ENCODE measurements at places on chromosomes 3 and 15. TPM values are rescaled to one million over a fixed set of nuclear protein-coding genes. Genes with fewer than 3 reads are reported as not detected.

ARNT2 gene
- total RNA-seq: 8.1 TPM

SERPINI2 gene
- total RNA-seq: not detected

FBXL22 gene
- total RNA-seq: 10.1 TPM

DPPA4 gene
- not detected for total RNA-seq

SEMA5B gene
- total RNA-seq: 0.25 TPM

TGM5 gene
- 8.3 TPM for total RNA-seq

SAXO2 gene
- total RNA-seq: not detected

PLA2G4D gene
- 26.5 TPM for total RNA-seq

GRAMD1C gene
- total RNA-seq: 9.6 TPM

LRRC2 gene
- 2.0 TPM for total RNA-seq

STXBP5L gene
- 0.98 TPM for total RNA-seq

GLCE gene
- 16.5 TPM for total RNA-seq

CADM2 gene
- 3.7 TPM for total RNA-seq

SEMA3F gene
- 78.1 TPM for total RNA-seq

FANCD2OS gene
- not detected for total RNA-seq

SENP5 gene
- 50.6 TPM for total RNA-seq

DNA sequence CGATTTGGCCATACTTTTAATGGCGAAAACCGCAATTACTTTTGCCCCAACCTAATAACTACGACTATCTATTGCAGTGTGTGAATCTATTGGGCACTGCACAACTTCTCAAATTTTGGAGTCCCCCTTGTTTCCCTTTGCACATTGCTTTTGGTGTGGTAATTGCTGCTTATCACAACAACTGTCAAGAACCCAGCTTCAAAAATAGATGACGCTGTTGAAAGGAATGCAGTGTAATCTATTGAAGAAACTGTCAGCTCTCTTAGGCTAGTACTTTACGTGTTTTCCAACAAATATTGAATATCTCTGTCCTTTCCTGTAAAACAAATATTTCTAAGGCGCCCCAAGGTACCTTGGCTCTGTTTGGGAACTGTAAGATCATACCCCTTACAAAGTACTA is 222.8 kb upstream of the UBE2E2 start:
- no peak for DNase-seq

DNA sequence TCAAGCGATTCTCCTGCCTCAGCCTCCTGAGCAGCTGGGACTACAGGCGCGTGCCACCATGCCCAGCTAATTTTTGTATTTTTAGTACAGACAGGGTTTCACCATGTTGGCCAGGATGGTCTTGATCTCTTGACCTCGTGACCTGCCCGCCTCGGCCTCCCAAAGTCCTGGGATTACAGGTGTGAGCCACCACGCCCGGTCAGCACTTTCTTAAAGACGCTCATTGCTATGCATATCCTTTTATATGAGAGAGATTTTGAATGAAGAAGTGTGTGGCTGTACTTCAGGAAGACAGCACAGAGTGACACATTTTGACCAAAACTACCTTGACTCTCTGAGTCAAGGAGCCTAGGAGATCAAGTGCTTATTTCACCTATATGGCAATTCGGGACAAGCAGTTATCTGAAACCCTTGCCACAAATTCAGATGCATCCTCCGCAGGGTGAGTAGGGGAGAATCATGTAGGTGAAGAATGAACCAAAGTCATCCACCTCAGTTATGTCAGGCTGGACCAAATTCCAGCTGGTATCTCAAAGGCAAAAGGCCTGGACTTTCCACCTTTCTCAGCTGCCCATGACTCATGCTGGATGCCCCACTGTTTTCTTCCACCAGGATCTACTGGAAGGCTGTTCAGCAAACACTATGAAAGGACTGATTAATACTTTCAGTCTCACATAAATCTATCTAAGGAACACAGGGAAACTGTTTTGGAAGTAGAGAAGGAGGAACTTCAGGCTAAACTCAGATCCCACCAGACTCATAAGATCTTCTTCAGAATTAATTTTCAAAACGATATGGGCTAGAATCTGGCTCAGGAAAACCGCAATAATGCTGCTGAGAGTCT is 31.9 kb downstream of the SUSD5 start:
- DNase-seq: no peak

DNA sequence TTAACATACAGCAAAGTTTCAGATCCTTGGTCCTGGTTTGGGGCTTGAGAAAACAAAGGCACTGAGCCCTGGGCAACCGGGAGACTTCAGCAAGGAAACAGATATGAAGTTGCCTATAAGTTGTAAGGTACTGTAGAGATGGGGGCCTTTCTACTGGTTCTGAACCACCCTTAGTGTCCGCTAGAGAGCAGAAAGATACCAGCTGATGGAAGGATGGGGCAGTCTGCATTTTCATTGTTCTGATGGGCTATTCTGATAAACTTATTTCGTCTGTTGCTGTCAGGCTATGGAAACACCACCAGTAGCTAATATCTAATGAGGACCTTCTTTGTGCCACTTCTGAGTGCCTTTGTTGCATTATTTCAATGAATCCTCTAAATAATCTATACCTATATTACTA is 38.7 kb downstream of the FGD5 start:
- DNase-seq: no peak

DNA sequence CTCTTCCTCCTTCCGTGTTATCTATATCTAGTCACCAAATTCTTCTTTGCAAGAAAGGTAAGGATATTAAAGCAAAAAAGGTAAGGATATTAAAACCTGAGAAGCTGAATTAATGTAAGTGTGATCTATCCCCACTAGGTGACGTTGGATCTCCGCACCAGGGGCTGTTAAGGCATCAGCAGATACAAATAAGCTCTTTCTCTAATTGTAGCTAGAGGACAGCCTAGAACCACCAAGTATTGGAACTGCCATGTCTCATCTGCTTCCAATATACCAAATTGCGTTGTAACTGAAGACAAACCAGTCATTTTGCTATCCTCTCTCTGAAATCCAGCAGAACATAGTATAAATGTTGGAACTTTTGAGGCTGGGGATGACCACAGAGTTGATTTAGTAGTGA is 471.2 kb upstream of the TGFBR2 start:
- no peak for DNase-seq

DNA sequence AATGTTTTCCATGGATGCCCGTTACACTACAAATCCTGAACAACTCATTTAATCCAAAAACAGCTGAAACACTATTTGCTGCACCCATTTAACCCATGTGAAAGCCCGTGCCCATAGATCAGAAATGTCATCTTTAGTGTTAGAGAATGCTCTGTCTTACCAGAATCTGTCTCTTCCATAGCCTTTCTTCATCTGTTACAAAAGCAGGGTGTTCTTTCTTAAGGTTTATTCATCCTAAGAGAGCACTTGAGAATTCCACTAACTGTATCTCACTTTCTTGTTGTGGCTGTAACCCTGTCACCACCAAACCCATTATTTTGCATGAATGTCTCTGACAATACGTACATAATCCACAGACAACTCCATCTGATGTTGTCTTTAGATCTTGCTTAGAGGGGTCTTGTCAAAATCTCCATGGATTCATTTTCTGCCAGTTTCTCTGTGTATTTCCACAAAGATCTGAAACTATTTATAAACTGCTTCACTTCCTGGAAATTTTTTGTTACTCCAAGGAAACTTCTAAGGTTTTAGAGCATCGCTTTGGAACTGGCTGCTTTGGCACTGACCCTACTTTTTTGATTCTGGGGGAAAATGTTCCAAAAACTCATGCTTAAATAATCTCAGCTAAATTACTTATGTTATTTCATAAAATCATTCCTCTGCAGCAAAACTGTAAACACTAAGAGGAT is 167.8 kb upstream of the CCDC54 start:
- no peak for DNase-seq

DNA sequence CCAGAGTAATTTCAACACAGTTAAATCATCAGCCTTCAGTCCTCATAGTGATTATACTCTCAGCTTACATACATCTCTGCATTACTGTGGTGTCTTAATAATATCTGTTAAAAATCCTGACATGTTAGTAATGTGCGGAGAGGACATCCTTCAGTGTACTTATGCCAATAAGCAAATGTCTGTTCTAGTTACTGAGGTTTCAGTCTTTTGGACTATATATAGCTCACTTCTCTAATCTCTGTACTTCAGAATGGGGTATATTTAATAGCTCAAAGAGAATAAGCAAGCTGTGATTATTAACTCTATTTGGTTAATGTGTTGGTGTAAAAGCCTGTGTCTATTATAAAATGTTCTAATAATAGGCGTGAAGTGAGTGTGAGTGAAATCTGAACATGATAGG is 28.9 kb upstream of the OSTN start:
- no peak for DNase-seq

DNA sequence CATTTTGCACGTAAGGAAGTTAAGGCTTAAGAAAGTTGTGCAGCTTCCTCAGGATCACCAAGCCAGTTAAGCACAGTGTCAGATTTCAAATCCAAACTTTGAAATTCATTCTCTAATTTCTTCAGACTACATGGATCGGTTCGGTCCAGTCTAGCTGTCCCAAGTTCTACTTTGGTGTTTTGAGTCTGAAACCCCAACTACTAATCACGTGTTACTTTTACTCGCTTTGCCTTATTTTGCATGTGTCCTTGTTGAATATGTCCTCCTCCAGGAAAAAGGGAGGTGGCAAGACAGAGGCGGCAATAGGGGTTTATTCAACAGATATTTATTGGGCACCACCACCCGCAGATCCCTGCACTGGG is 522 bp upstream of the GXYLT2 start:
- DNase-seq: no peak

DNA sequence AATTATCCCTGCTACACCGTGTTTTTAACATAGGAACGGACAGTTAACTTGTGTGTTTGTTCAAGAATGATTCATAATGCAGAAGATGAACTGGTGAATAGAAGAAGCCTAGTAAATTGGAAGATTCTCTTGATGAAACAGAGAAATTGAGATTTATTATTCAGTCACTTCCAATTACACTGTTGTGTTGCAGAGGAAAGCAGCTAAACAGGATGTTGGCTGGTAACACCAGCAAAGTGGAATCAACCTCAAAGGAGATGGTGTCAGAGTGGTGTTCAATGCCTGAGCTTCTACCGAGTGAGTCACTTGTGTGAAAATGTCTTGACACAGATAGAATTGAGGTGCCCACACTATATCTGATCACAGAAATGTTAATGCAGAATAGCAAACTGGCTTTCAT is 399.6 kb downstream of the LPP start:
- no peak for DNase-seq

GRCh38 chr3:29392625-29393388 is 111.9 kb downstream of the RBMS3 start:
- no peak for DNase-seq

DNA sequence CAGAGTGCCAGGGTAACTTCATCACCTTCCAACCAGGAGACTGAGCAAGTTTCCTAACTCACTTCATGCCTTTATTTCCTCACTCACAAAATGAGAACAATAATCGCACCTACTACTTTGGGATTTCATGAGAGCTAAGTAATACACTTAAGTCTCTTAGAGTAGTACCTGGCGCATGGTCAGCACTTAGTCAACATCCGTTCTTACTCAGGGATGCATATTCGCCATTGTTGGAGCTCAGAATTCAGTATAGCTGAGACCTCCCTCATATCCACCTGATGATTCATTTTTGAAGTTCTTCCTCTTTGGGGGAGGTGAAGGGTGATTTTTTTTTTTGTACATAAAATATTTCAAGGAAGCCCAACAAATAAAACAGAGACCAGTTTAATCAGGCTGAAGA is 188.2 kb downstream of the AGBL1 start:
- DNase-seq: no peak

GRCh38 chr3:132638706-132639105 is 20.9 kb downstream of the ACAD11 start:
- no peak for DNase-seq

- no peak for DNase-seq
Measured at GRCh38 chr3:134153761-134154160, 96.9 kb downstream of the RYK start.

DNA sequence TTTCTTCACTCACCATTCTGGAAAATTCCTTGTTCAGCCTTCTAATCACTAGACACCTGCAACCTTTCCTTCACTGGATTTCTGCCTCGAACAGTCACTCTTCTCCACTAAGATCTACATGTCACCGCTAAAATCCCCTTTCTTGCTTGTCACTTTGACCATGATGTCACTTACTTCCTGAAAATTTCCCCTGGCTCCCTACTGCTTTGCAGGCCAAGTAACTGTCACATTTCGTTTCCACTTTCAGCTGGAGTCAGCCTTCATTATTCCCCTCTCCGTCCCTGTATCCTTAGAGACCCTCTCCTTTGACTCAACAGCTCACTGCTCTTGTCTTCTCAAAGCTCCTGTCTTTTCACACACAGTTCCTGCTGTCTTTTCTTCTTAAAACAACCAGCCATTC is 15.9 kb downstream of the CHL1 start:
- no peak for DNase-seq

GRCh38 chr15:48794697-48795134 is 16.2 kb downstream of the CEP152 start:
- no peak for DNase-seq

GRCh38 chr15:85407421-85408269 is 27.2 kb downstream of the AKAP13 start:
- no peak for DNase-seq

- no peak for DNase-seq
Measured at GRCh38 chr15:65115086-65115485, at the start of gene UBAP1L. UBAP1L (minus strand) TSS chr15:65115200; CDS start chr15:65106215, 8,985 bp downstream.

- no peak for DNase-seq
Measured at GRCh38 chr3:193757457-193757856, 164.4 kb downstream of the OPA1 start.

DNA sequence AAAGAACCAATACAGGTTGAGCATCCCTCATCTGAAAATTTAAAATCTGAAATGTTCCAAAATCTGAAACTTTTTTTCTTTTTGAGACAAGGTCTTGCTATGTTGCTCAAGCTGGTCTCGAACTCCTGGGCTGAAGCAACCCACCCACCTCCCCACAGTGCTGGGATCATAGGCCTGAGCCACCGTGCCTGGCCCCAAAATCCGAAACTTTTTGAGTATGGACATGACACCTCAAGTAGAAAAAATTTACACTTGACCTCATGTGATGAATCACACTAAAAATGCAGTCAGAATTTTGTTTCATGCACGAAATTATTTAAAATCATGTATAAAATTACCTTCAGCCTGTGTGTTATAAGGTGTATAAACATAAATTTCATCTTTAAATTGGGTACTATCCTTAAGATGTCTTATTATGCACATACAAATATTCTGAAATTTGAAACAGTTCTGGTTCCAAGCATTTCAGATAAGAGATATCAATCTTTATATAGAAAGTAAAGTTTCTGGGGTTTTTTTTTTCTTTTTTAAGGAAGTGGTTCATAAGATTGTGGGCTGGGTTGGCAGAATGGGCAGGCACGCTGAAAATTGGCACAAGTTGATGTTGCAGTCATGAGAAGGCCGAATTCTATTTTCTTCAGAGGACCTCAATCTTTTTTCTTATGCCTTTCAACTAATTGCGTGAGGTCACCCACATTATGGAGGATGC is 72.5 kb downstream of the SPRED1 start:
- DNase-seq: no peak

GRCh38 chr3:113747283-113748046 is 630 bp downstream of the ATP6V1A start:
- DNase-seq: no peak

All from vagina (tissue), 2 donors.